Upper lobe of right lung (tissue), 1 donor: ENCODE measurements at places on chromosomes 3 and 15.

DNA sequence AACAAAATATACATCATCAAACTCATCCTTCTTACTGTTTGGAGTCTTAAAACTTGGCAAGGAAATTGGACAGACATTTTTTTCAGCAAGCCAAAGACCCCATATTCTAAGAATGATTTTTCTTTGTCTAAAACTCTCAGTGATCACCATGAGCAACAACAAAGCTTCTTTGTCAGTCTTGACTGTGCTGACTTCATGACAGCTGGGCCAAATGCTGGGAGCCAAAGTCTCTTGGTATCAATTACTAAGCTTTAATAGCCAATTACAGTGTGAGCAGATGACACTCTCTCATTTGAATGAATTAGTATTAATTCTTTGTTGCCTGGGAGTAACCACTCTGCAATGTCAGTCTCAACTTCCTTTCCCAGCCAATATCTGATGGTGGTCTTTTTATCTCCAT lies 48.1 kb upstream of the GK5 start:
- no peak for DNase-seq

GRCh38 chr3:19547665-19548464 lies 386.2 kb downstream of the EFHB start:
- DNase-seq = no peak

DNA sequence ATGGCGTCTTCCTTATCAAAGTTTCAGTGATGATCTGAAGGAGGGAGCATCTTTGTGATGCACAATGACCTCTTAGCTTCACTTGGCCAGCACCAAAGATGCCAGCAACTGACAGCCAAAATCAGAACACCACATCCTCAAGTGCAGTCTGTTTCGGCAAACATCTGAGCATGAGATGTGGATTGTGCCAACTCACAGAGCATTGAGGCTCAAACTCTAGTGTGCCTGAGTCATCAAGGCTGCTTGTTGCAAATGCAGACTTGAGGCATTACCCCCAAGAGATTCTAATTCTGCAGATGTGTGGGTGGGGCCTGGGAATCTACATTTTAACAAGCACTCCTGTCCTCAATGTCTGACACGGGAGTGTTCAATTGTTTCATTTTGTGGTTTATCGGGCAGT lies 35.8 kb downstream of the ABHD5 start:
- no peak for DNase-seq

- peak; percentile 91 for DNase-seq
Observed at GRCh38 chr15:39920510-39921273, 626 bp upstream of the GPR176 start.

DNA sequence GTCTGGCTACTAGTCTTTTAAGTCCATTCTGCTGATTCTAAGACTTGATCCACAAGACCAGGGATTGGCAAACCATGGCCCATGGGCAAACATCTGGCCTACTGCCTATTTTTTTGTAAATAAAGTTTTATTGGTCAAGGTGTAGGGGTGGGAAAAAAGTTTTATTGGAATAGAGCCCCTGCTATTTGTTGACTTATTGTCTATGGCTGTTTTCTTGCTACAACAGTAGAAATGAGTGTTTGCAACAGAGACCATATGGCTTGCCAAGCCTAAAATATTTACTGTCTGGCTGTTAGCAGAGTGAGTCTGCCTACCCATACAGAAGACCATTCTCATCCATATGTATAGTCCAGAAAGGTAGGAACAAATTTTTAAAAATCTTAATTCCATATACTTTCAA lies 106.4 kb downstream of the PTPRG start:
- no peak for DNase-seq

DNA sequence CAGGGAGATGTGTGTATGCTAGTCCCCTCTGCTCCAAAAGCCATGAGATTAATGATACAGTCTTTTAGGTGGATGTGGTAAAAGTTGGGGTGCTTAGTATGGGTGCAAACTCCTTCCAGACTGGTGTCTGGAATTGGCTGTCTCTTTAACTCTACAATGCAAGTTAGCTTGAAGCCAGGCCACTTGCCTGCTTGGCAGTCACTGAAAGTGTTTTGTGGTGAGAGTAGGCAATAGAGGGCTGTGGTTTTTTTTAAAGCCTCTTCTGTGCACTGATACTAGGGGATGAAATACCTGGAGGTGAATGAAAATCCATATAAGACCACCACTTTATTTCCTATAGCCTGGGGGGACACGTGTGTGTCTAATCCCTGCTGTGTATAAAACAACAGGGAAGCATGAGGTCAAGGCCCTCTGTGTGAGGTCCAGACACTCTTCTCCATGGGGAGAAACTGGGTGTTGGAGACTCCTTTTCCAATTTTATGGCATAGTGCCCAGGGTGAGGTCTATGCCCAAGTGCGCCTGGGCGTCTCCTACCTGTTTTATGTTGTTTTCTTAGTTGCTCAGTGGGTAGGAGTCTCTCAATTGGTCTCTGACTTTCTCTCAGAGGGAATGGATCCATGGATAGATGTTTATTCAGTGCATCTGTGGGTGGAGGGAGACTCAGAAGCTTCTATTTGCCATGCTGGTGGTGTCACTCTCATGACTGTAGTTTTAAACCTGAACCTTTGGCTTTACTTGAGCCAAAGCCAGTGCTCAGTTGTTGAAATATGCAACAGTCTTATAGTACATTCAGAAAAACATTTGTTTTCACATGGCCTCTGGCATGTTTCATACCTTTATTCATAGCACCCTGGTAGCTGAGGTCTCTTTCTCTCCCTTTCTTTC lies 327.8 kb upstream of the ATP11B start:
- no peak for DNase-seq

GRCh38 chr3:186772281-186772694 lies 11.1 kb upstream of the EIF4A2 start:
- DNase-seq = no peak

DNA sequence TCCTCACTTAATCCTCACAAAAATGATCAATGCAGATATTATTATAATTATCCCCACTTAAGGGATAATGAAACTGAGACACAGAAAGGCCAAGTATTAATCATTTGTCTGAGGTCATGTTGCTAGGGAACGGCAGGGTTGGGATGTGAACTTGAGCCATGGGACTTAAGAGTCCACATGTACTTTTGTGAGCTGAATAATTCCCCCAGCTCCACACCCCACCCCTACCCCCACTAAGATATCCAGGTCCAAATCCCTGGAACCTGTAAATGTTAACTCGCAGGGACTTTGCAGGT lies 290.5 kb upstream of the GADL1 start:
- no peak for DNase-seq

- no peak for DNase-seq
Observed at GRCh38 chr15:77574521-77575202, 58.0 kb downstream of the LINGO1 start.

DNA sequence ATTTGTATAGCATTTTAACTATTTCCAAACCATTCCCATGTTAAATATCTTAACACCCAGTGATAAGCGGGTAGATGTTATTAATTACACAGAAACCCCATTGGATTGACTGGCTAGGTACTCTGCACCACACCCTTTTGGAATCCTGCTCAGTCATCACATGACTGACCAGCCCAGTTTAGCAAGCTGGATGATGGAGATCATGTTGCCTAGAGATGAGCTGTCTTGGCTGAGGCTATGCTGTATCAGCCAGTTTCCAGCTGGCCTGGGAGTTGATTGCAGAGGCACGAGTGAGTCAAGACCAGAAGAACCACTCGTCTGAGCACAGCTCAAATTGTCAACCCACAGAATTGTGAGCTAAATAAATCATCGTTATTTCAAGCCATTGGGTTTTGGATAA lies 124.6 kb downstream of the ZNF621 start:
- no peak for DNase-seq

- peak; percentile 95 for DNase-seq
Observed at GRCh38 chr15:51622604-51623370, at the start of gene DMXL2. DMXL2 (minus strand) TSS chr15:51622771; CDS start chr15:51622545, 226 bp downstream.

GRCh38 chr15:58510715-58511598 lies 79.2 kb downstream of the LIPC start:
- no peak for DNase-seq

- DNase-seq = no peak
Observed at GRCh38 chr15:76056931-76057330, 2.9 kb upstream of the TMEM266 start.

GRCh38 chr3:133293397-133294110 lies 106.3 kb upstream of the BFSP2 start:
- DNase-seq = no peak

DNA sequence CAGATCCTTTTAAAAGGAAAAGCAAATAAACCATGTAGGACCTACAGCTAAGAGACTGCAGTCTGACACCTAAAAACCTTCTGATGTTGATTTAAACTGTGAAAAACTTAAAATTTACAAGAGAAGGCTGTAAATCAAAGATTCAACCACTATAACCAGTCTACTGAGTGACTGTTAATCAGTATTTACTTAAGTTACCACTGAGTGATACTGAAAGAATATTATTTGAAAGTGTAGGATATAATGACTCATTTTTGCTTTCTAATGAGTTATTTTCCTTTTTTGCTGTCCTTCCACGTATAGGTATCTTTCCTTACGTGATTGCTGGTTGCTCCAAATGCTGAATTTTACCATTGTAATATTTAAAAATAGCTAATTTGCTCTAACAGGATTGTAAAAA lies 44.6 kb downstream of the RFX7 start:
- DNase-seq = no peak

GRCh38 chr15:86079508-86080266 lies at the start of gene AGBL1:
AGBL1 (plus strand) TSS chr15:86079871.
- peak; percentile 84 for DNase-seq

GRCh38 chr3:128663151-128663550 lies 12.5 kb upstream of the RPN1 start:
- DNase-seq = no peak

DNA sequence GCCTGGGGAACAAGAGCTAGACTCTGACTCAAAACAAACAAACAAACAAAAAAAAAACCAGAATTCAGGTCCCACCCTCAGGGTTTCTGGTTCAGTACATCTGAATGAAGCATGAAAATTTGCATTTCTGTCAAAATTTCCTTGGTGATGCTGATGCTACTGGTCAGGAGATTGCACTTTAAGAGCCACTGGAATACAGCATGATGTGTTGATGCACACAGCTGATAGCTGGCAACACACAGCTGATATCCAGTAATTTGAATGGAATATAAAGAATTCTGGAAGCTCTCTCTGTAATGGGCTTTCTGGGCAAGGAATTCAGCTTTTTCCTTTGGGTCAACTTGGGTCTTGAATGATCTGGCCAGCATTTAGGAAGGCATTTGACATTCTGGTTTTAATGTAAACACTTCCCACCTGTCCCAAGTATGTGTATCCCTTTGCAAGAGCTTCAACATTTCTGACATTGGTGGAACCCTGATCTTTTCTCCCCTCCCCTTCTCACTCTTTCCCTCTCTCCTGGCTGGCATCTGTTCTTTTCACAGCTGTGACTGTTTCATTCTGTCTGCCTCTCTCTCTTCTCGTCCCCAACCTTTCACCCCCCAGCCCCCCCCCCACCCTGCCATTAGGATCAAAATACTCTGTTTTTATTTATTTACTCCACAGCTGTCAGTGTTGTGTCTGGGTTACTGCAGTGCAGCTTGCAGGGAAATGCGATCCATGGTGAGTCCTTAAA lies 189.5 kb downstream of the TPRG1 start:
- DNase-seq = no peak

- no peak for DNase-seq
Observed at GRCh38 chr3:106371221-106371970, 502.6 kb upstream of the CBLB start.

DNA sequence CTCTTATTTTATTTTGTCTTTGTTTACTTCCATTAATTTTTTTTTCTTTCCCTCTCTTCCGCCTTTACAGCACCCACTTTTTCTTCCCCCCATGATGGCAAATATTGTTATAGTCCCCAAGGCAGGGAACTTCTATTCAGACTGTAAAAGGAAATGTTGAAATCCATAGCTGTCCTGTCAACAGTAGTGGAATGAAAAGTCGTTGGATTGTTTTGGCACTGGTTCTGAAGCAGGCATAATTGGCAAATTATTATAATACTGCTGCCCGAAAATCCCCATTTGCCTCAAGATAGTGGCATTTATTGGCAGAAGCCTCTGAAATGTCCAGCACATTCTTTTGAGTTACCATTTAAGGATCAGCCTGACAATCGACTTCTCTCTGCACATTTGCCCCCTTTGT lies 150.6 kb downstream of the TPRG1 start:
- no peak for DNase-seq
